Myometrial cell (primary cell): ENCODE measurements at places on chromosomes 6 and 20. TPM values are rescaled to one million over a fixed set of nuclear protein-coding genes. Genes with fewer than 3 reads are reported as not detected.

Gene SKIC2
- 52.8 and 85.6 TPM in 2 replicates for total RNA-seq

Gene RHAG
- total RNA-seq = not detected in 2 replicates

Gene TRIM31
- not detected in 2 replicates for total RNA-seq

Gene PREX1
- total RNA-seq = 17.3 and 20.0 TPM in 2 replicates

Gene GRM1
- not detected in 2 replicates for total RNA-seq

Gene GTPBP2
- 55.6 and 58.0 TPM in 2 replicates for total RNA-seq

Gene GSTA1
- total RNA-seq = not detected in 2 replicates

Gene CTCFL
- not detected in 2 replicates for total RNA-seq

Gene RAMACL
- total RNA-seq = not detected in 2 replicates

Gene PKIB
- under 0.01 and 0.71 TPM in 2 replicates for total RNA-seq

Gene TREM2
- total RNA-seq = not detected in 2 replicates

Gene MUC21
- not detected in 2 replicates for total RNA-seq

Gene GSTA2
- not detected in 2 replicates for total RNA-seq

Gene CD93
- total RNA-seq = not detected in 2 replicates

Gene COL20A1
- total RNA-seq = not detected in 2 replicates

Gene SCRT2
- total RNA-seq = not detected in 2 replicates

Gene FAM83C
- not detected in 2 replicates for total RNA-seq

Gene SUMO4
- not detected in 2 replicates for total RNA-seq

Gene PAK5
- not detected in 2 replicates for total RNA-seq

Gene TSPO2
- total RNA-seq = not detected in 2 replicates
